ENCODE measurements at places on chromosomes 13 and 19.

- no peak for DNase-seq
Measured at GRCh38 chr19:55018216-55018615, 19.8 kb downstream of the GP6 start.

- no peak for DNase-seq
Measured at GRCh38 chr13:99307247-99307646, at the start of gene GPR183. Gene GPR183 (minus strand): TSS chr13:99307399. CDS start chr13:99296145, 11,254 bp downstream.

- no peak for DNase-seq
Measured at GRCh38 chr13:65670014-65670625, 1560.0 kb downstream of the PCDH9 start.

- peak; percentile 73 for DNase-seq
Measured at GRCh38 chr19:32373585-32374295, 28.3 kb downstream of the ZNF507 start.

DNA sequence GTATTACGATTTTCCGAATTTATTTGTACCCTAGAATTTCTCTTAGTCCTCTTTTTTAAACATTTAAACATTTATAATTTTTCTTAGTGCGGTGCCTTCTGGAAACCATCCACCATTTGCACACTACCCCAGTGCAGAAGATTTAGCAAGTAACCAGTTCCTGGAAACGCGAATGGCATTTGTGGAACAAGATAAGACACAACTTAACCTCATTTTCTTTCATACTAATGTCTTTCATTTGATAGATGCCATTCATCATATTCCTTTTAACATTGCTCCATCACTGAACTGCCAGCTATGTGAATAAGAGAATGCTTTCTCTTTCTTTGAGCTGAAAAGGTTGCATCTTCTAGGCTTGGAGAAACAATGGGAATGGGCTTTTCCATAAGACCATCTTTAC is 6.8 kb downstream of the FRY start:
- no peak for DNase-seq

DNA sequence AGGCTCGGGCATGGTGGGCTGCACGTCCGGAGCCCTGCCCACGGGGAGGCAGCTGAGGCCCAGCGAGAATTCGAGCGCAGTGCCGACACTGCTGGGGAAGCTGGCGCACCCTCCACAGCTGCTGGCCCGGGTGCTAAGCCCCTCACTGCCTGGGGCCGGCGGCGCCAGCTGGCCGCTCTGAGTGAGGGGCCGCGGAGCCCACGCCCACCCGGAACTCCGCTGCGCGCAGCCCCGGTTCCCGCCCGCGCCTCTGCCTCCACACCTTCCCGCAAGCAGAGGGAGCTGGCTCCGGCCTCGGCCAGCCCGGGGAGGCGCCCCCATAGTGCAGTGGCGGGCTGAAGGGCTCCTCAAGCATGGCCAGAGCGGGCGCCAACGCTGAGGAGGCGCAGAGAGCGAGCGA is 2080.4 kb downstream of the PCDH9 start:
- DNase-seq: no peak

GRCh38 chr19:12481781-12482508 is 2.7 kb downstream of the ZNF709 start:
- no peak for DNase-seq

DNA sequence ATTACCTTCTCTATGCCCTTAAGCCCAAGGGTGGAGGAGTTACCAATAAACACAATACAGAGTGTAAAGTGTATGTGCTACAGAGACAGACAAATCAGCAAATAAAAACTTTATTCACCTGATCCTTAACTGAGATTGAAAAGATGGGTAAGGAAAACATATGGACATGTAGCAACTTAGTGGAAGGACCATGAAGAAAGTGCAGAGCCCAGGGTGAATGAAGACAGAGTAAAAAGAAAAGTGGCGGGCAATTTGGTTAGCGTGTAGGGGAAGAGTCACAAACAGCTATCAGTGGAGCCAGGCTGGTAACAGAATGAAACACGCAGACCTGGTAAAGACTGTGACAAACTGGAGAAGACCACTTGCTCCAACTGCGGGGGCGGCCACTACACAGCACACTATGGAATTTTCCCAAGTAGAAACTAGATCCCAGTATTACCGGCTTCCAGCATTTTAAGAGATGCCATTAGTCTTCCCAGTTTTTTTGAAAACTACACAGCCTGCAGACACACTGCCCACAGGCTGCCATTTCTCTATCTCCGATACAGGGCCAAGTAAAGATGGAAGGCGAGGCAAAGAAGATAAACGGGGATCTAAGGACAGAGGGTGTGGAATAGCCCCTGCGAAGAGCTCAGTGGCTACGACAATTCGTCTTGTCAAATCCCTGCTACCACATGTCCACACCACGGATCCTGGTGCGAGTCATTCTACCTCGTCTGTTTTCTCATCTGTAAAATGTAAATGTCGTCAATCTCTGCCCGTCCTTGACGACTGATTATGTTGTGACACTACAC is 1.2 kb downstream of the UQCRFS1 start:
- DNase-seq: peak; percentile 31

GRCh38 chr19:15926484-15926883 is 7.8 kb downstream of the CYP4F11 start:
- no peak for DNase-seq

DNA sequence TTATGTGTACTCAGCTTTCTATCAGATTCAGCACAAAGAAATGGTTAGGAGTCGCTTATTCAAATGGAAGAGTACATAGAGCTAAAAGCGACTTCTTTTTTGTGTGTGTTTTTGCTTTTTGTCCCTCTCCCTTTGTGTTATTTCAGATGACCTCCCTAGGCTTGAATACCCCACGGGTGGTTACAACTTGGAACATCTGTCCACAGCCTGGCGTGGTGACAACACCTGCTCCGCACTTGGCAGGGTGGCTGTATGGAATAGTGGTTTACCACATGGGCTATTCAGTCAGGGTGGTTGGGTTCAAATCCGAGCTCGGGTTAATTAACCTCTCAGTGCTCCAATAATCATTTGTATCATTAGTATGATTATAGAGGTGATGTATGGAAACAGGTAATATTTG is 151.6 kb upstream of the FREM2 start:
- no peak for DNase-seq

DNA sequence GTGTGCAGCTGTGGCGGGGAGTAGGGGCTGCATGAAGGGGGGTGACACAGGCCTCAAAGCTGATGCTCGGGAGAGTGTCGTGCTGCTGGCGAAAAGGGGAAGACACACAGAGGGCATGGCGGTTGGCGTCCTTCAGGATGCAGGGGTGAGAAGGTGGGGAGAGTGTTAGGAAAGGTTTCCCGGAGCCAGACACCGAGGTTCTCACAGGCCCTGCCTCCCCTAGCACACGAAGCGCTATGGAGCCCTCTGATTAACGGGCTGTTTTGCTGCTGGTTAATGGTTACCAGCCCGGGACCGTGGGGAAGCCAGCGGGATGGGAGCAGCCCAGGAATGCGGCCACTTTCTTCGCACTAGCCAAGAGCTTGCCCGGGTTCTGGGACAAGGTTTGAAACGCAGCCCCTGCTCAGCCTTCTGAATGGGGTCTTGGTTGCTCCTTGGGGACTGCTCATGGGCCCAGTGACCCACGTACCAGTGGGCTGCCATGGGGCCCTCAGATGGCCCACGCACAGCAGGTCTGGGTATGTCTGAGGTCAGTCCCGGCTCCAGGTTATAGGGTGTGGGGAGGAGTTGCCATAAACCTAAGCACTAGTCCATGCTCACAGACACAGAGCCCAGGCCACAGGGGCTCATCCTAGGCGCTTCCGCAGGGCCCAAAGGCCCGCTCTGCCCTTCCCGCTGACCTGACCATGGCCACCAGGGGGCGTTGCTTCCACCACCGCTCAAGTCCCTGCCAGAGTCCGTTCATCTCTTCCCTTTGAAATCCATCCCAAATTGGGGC is 31.3 kb upstream of the ISYNA1 start:
- peak; percentile 71 for DNase-seq

GRCh38 chr13:45950386-45951000 is 98.9 kb upstream of the SIAH3 start:
- DNase-seq: no peak

DNA sequence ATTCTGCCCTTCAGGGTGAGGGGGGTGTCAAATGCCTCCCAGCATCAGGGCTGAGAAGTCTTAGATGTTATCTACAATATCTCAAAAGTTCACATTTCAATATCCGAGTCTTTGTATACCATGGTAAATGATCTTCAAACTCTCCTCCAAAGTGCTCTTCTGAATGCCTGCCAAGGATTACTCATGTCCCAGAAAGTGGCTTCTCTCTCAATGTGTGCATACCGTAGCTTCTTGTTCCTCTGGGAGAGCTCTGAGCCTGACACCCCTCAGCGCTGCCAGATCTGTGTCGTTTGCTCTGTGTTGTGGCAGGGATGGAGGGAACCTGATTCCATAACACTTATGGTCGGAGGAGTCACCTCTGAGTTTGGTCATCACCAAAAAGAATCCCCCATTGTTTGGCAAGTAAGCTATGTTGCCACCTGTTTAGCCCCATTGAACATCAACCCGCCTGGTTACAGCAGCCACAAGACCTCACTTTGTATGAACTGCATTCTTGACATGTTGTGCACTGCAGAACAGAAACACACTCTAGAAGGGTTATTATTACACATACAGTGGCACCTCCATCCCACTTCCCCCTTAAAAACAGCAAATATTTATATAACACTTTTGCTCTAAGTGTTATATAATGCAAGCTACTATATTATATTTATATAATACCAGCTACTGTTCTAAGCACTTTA is 163.1 kb upstream of the MIR17HG start:
- DNase-seq: no peak

- DNase-seq: peak; percentile 48
Measured at GRCh38 chr13:50375792-50376191, 360.5 kb downstream of the KCNRG start.

DNA sequence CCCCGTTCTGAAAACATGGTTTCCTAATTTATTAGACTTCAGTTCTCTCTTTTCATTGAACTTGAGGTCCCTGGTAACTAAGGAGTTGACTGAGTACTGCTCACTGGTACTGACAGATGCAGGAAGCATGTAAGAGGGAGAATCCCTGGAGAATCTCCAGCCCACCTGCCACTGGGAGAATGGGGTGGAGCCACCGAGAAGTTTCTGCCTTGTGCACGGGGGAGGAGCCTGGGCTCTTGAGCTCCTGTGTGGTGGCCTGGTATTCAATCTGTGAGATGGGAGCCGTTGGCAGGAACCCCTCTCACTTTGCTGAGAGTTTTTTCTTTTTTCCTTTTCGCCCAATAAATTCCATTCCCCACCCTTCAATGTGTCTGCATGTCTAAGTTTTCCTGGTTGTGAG is 13.2 kb upstream of the AKAP11 start:
- DNase-seq: no peak

DNA sequence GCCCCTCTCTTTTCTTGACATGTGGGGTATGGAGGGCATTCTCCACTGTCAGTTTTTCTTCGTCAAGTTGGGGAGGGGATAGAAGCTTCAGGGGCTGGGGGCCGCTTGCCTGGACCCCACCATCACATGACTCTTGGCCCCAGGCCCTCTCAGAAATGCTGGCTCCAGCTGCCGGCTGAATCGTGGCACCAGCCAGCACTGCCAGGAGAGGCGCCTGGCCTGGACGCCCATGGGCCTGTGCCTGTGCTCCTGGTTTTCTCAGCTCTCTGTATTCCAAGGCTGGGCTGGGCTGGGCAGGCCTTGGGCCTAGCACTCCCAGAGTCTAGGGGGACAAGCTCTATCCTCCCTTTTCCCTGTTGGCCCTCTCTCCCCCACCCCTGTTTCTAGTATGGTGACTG is 38.6 kb downstream of the LYL1 start:
- no peak for DNase-seq

GRCh38 chr13:76300688-76301087 is 585.5 kb downstream of the KCTD12 start:
- no peak for DNase-seq

- DNase-seq: no peak
Measured at GRCh38 chr19:17331045-17331558, 3.6 kb downstream of the ANO8 start.

- DNase-seq: peak; percentile 53
Measured at GRCh38 chr19:40139533-40140287, 49.0 kb upstream of the ZNF780A start.

GRCh38 chr19:33458807-33459206 is 62.8 kb downstream of the PEPD start:
- no peak for DNase-seq

GRCh38 chr13:40764587-40765403 is 6.2 kb downstream of the MRPS31 start:
- no peak for DNase-seq

- DNase-seq: no peak
Measured at GRCh38 chr19:14542711-14543328, 13.4 kb downstream of the TECR start.

- peak; percentile 55 for DNase-seq
Measured at GRCh38 chr19:42433503-42434260, 6.5 kb upstream of the LIPE start.

- no peak for DNase-seq
Measured at GRCh38 chr13:21427741-21428140, 31.4 kb downstream of the ZDHHC20 start.

DNA sequence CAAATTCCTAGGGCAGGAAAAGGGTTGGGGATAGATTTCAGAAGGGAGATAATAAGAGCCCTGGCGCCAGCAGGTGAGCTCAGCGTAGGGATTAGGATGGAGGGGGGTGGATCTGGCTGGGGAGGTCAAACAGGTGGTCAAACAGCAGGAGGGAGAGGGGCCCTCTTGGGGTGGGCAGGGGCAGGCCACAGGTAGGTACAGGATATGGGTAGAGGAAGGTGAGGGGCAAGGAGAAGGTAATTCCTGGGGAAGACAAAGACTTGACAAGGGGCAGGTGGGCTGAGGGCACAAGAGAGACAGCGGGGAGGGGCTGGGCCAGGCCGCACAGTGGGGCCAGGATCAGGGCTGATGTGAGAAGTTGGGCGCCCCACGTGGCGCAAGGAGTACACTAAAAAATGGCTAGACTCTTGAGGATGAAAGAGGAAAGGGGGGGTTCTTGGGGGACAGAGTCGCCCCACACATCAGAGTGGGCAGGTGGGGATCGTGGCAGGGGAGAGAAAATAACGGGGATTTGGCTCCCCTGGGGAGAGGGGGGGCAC is 713 bp downstream of the KRI1 start:
- DNase-seq: peak; percentile 73

DNA sequence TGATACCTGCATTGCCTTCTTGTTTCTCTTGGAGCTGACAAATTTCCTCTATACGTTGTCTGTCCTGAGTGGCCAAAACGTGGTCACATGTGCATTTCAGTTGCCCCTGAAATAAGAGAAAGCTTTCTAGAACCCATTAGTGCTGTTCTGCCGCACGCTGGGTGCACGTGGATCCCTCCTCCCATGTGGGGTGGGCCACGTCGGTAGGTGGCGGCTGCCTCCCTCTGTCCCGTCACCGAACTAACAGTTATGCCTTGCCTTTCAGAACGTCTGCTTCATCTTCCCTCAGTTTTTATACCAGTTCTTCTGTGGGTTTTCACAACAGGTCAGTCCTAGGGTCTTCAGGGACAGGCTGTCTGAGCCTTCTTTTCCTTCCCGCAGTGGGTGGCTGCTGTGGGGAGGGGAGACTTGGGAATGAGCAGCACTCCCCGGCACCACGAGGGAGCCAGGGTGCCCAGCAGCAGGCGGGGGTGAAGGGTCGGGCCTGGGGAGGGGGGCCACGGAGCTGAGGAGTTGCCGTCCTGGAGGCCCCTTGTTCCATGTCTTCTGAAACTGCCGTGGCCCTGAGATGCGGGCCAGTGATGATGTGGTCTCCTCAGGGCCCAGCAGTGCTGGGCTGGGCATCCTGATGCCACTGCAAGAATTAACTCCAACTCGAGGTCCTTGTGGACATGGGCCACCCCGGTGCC is 109.7 kb upstream of the MCF2L start:
- no peak for DNase-seq

All from AG08396 (cell line).